Midbrain (tissue), 1 donor: ENCODE measurements at places on chromosomes 12 and 14.

DNA sequence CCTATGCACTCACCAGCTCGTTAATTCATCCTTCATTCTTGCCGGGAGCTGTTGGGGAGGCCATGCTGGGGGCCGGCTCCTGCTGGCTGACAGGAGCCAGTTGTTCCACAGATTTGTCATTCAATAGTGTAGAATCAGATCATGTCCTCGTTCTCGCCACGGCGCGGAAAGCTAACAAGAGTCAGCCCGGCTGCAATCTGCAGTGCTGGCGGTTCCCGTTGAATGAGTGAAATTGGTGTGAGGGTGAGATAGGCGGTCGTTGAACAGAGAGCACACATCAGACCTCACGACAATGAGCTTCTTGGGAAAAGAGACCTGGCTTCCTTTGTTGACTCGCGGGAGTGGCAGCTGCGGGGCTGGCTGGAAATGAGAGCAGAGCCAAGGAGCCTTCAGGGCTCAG is 57.5 kb downstream of the KIF26A start:
- DNase-seq: no peak

GRCh38 chr12:117724543-117724942 is 244.2 kb downstream of the KSR2 start:
- DNase-seq: no peak

GRCh38 chr12:65259501-65259900 is 19.0 kb upstream of the MSRB3 start:
- DNase-seq: no peak

DNA sequence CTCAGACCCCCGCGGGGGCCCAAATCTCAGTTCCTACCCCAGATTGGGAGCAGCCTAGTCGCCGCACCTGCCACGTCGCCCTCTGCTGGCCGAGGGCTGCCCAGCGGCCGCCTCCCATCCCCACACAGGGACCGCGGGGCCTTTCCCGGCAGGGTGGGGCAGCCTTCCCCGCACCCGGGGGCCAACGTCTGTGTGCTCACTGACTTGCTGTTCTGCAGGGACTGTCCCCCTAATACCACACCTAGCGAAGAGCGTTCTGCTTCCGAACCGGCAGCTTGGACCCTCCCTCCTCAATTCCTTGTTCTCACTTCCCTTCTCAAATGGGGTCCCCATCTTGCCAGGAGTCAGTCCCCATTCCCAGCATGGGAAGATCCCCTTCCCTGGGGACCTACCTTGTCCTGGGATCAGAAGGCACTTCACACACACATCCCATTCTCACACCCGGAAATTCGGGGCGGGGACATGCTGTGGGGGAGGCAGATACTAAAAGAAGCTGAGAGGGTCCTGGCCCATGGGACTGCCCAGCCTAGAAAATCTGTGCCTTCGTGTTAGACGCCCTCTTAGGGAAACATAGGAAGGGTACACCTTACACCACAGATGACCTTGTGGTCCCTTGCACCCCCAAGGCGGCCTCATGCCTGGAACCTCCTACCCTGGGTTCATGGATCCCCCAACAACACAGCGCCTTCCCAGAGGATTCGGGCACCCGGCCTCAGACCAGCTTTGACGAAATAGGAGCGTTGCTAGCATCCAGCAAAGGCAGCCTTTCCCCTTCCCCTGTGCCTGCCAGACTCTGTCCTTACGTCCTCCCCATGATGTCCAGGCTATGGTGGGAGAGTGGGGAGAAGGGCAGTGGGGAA is 16.4 kb downstream of the ACVRL1 start:
- no peak for DNase-seq

- DNase-seq: no peak
Observed at GRCh38 chr12:105581420-105581819, 250.9 kb downstream of the C12orf75 start.

DNA sequence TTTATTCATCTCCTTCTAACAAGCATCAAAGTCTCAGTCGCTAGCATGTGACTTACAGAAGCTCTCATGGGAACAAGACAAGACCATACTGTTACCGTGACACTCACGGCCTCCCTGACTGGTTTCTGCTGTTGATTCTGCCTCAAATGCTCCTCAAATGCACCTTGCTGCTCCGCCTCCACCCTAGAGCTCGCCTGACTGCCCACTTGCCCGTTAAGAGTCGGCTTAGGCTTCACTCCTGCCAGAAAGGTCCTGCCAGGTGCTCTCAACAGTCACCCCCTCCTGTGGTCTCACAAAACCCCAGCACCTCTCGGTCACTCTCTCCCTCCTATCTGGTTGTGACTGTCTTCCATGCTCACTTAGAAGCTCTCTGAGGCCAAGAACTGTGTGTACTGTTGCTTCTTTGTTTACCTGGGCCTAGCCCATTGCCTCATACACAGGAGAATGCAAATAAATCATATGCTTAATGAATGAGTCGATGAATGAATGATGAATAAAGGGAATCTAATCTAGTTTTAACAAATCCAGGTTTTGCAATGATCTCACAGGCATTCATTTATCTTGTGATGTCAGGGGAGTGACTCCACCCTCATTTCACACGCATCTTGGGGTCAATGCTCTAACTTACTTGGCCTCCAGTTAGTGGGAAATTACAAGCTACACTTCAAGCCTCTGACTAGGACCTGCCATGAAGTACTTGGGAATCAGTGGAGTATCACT is 41.3 kb downstream of the SSH1 start:
- no peak for DNase-seq

DNA sequence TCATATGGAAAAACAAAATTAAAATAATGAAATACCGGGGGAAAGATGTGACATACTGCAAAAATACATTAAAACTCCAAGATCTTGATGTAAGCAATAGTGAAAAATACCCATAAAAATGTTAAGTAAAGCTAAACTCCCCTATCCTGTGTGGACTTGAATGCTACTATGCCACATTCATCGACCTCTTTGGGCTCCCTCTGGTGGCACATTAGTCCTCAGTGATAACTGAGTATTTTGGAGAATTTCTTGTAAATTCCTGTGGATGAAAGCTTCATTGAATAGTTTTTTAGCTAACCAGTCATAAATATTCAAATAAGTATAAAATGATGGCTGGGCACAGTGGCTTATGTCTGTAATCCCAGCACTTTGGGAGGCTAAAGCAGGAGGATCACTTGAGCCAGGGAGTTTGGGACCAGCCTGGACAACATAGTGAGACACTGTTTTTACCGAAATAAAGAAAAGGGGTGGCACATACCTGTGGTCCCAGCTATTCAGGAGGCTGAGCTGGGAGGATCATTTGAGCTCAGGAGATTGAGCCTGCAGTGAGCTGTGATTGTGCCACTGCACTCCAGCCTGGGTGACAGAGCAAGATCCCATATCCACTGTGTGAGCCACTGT is 42.4 kb upstream of the SGPP1 start:
- peak; percentile 52 for DNase-seq

GRCh38 chr12:130765186-130765659 is 49.1 kb upstream of the RIMBP2 start:
- DNase-seq: no peak

DNA sequence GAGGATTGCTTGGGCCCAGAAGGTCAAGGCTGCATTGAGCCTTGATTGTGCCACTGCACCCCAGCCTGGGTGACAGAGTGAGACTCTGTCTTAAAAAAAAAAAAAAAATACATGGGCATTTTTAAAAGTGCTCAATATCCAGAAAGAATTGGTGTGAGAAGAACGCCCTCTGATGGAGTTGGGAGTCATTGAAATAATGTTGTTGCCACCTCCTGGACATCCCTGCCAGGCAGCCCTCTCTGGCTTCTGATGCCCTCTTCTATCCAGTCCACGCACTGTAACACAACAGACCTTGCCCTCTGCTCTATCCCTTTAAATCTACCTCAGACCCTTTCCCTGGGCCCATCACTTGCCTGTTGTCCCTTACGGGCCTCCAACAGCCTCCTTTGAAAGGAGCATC is 4.9 kb downstream of the PTGDR start:
- no peak for DNase-seq

DNA sequence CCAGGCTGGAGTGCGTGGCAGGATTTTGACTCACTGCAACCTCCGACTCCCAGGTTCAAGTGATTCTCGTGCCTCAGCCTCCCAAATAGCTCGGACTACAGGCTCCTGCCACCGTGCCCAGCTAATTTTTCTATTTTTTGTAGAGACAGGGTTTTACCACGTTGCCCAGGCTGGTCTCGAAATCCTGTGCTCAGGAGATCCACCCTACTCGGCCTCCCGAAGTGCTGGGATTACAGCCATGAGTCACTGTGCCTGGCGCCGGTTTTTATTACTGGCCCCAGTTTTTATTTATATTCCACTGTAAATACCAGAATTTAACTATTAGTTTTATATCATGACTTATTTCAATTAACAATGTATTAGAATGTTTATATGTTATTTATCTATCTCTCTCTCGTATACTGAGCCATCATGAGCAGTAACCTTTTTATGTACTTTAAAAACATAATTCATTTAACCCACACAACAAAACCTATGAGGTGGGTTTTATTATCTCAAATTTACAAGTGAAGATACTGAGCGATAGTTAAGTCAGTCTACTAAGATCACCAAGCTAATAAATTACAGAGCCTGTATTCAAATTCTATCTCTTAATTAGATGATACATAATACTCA is 47.8 kb downstream of the HECTD1 start:
- no peak for DNase-seq

GRCh38 chr12:42238240-42239140 is at the start of gene YAF2:
YAF2 (minus strand) TSS chr12:42238248; CDS start chr12:42238180, 68 bp downstream.
- peak; percentile 91 for DNase-seq

DNA sequence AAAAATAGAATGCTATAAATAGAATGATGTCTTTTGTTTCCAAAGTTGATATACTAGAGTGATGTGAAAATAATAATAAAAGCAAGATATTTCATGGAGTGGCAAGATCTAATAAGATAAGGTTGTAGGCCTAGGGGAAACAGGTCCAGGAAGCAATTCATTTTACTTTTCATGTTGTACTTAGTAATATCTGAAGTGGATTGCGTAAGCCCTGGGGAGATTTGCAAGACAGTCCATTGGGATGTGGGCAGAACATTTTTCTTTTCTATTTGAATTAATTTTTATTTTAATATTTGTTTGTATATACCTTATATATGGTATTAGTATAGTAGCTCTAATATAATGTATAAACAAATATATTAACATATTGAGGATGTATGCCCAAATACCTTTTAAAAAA is 7.5 kb downstream of the NUBPL start:
- no peak for DNase-seq

GRCh38 chr12:21773263-21773741 is 1.2 kb downstream of the KCNJ8 start:
- DNase-seq: no peak

DNA sequence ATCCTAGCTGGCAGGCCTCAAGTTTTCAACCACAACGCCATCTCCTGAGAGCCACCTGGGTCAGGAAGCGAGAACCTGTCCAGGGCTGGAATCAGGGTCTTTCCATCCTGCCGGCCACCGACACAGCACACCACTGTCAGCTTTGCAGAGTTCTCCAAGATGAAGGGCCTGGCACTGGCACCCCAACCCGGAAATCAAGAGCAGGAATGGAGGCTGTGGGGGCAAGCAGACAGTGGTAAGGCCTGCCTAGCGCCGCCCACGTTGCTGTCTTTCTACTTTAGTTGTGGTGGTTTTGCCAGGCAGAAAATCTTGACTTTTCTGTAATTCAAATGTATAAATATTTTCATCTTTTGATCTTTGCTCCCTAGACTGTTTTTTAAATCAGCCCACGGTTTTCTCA is 90.7 kb downstream of the ITPK1 start:
- no peak for DNase-seq

DNA sequence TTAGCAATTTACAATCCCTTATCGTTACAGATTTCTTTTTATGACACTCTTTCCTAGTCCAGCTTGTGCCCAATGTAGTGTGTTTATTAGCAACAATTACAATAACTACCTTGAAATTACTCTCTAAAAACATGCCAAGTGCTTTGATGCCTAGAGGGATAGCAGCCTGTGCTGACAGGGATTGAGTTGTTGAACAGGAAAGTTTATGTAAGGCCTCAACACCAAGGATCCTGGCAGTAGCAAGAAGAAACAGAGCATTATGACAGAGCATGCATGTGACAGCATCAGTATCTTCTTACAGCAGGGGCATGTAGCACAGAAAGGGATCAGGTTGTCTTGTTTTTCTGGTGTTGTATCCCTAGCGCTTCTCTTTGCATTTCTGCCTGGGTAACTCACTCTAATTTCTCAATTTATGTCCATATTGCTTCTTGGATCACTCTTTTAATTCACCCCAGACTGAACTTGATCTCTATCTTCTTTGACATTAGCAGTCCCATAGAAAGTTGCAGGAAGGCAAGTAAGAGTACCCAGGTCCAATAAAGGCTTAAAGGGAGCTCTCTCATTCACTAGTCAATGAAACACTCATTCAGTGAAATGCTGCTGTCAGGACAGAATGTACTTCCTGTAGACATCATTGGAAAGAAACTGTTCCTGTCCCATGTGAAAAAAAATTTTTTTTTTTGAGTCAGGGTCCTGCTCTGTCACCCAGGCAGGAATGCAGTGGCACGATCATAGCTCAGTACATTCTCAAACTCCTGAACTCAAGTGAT is 220.0 kb upstream of the GRIP1 start:
- DNase-seq: no peak

GRCh38 chr12:91922139-91922538 is 223.5 kb downstream of the BTG1 start:
- no peak for DNase-seq

DNA sequence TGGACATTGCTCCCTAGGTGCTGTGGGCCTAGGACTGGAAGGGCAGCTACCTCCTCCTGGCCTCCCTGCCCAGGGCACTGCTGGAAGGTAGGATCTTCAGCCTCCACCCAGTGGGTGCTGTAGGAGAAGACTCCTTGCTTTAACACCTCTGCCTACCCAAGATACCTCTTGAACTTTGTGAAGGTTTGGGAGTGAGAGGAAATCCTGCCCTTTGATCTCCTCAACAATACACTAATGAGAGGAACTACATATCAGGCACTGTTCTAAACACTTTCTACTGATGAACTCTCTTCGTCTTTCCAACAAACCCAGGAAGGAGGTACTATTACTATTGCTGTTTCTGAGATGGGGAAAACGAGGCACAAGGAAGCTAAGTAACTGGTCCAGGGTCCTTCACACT is 66.9 kb downstream of the PLEKHG3 start:
- no peak for DNase-seq

GRCh38 chr12:110932046-110932445 is 11.7 kb upstream of the MYL2 start:
- DNase-seq: no peak

- DNase-seq: no peak
Observed at GRCh38 chr14:75101491-75101890, 25.4 kb downstream of the NEK9 start.

DNA sequence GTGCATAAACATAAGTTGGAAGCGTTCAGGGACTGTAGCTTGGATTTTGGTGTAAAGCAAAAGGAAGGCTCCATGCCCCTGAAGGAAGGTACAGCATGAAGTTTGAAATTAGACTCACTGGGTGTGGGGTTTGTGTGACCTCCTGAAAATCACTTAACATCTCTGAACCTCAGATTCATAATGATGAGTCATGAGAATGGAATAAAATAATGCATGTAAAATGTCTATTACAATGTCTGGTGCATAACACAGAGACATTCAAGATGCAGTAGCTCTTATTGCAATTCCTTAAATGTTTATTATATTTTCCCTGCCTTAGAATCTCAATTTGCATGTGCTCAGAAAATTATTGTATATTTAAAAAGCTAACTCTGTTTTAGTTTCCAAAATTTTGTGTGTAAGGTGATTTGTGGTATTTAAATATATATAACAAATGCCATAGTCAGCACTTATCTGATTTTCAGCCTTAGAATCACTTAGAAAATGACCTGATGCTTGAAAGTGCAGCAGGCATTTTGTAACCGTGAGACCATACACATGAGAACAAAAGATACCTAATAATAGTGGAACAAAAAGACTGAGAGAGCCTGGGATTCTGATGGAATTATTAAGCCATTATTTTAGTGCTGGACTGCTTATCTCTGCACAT is 66.3 kb downstream of the E2F7 start:
- DNase-seq: no peak
